ENCODE measurements at places on chromosomes 16 and 17. TPM values are rescaled to one million over a fixed set of nuclear protein-coding genes. Genes with fewer than 3 reads are reported as not detected.
A peak's percentile ranks its signal among the peaks of the same experiment; 100 is the strongest.

GRCh38 chr16:49559242-49559641 is 185.6 kb downstream of the C16orf78 start:
- DNase-seq, result no peak

GRCh38 chr16:22206842-22207714 is 1.0 kb downstream of the EEF2K start:
- DNase-seq, result no peak

DNA sequence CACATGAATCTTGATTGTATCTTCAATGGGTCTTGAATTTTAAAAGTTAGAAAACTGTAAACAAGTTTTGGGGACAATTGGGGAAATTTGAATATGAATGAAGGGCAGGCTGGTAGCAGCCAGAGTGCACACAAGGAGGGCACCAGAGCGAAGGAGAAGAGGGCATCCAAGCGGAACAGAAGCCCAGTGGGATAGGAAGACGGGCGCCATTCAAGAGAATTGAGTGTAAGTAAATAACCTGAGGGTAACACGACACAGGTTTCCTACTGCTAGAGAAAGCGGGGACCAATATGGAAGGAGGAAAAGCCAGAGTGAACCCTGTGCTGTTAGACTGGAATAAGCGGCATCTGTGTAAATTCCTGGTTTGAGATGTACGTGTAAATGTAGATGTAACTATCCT is 115.1 kb upstream of the CCL2 start:
- DNase-seq, result no peak

DNA sequence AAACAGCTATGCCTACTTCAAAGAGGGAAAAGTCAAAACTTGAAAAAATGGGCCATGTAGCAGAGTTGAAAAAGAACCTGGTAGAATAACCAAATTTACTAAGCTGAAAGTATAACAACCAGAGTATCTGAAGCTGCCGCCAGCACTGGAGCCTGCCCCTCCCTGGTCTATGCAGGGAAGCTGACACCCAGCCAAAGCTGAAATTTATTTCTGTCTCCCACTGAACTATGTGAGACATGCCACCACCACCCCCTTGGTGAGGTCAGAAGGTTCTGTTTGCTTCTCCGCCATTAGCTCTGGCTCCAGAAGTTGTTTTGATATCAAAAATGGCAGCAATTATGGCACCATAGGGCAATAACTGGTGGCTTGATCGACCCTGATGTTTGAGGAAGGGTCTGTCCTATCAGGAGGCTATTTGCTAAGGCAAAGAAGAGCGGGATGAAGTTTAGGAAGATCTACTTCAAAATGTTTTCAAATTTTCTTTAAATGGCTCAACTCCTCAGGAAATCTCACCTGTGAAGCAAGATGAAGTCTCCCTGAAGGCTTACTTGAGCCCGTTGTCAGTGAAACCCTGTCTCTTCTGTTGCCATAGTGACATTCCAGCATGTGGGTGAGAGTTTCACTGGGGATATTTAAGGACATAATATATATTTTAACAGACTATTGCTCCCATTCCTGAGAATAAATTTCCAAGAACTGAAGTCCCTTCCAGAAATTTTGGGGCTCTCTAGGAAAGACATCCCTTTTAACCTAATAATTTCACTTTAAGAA is 122.0 kb downstream of the COPRS start:
- no peak for DNase-seq

- DNase-seq, result no peak
Measured at GRCh38 chr17:3959295-3959899, 4.8 kb downstream of the ATP2A3 start.

DNA sequence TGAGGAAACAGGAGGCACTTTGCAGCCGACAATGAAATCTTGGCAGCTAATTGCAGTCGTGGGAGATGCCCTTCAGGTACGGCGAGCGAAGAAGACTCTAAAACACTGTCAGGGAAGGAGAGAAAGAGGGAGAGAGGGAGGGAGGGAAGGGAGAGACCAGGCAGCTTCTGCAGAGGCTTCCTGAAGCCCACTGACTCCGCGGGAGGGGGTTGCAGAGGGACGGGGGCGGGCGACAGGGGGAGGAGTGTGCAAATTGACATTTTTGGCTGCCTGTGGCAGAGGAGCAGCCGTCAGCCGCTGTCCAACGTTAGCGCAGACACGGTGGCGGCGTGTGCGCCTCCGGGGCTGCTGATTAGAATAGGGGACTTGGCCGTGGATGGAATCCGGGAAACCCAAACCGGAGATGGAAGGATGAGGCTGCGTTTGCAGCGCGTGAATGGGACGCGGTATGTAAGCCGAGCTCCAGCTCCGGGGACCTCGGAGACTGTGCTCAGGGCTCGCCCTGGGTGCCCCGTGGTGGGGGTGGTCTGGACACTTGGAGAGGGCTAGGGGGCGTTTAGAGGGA is 849.1 kb upstream of the RBFOX1 start:
- no peak for DNase-seq

- no peak for DNase-seq
Measured at GRCh38 chr16:741986-742629, 1.3 kb upstream of the CIAO3 start.

GRCh38 chr17:31823014-31823413 is 36.0 kb downstream of the COPRS start:
- no peak for DNase-seq

DNA sequence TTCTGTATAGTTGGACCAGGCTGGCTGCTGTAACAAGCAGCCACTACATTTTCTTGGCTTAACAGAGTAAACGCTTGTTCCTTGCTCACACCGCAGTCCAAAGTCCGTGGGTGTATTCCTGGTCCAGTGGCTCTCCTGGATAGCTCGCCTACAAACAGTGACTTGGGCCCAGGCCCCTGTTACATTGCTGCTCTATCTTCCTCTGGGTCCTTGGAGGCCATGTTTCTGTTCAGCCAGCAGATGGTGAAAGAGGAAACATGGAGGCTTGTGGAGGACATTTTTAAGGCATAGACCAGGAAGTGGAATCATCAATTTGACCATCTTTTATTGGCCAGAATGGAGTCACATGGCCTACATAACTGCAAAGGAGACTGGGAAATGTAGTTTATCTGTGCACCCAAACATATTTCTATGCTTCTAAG is 55.1 kb downstream of the ATP2C2 start:
- DNase-seq, result no peak

DNA sequence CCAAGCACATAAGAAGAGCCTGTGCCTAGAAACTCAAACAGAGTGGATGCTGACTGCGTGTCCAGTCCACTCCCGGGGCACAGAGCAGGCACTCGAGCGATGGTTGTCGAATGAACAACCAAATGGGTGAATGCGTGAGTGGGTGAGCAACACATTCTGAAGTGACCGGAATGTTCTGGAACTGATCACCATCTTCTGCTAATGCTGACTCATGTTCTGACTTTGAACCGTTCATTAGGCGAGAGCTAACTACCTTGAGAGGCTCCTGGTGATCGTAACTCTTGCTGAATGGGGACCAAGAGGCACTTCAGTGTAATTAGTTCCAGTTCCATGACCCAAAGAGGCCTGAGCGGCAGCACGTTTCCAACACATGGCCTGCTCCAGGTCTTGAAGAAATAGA is 37.9 kb downstream of the IRF8 start:
- no peak for DNase-seq

DNA sequence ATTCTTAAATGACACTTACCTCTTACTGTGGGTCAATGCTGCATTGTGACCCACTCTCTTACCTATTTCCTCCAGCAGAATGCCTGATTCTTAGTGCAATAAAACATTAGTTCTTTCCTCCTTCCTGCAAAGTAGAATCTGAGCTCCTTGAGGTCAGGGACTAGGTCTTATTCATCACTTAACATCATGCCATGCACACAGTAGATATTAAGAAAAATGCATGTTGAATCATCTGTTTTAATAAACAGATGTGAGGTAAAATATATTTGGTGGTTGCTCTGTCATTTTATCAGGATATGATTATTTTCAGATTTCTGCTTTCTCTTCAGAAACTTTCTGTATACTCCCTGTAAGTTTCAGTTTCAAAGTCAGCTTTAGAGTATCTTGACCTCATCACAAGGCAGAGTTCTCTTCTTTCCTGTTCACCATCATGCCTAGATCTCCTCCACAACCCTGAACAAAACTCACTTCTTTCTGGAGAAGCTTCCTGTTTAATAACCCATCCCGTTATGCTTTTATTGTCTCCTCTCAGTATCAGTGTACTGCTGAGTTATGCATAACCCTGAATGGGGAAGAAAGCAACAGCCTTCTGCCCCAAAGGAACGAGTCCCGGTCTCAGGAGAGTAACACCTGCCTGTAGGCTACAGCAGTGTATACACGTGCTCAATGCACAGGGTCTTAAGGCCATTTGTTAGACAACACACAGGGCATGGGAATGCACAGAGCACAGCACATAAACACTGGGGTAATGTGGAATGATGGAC is 30.3 kb upstream of the SUPT4H1 start:
- no peak for DNase-seq

- no peak for DNase-seq
Measured at GRCh38 chr16:615122-615521, 15.7 kb upstream of the WFIKKN1 start.

GRCh38 chr16:17296431-17296830 is 174.3 kb downstream of the XYLT1 start:
- DNase-seq, result no peak

GRCh38 chr16:87897521-87898505 is 28.5 kb upstream of the SLC7A5 start:
- DNase-seq, result no peak

DNA sequence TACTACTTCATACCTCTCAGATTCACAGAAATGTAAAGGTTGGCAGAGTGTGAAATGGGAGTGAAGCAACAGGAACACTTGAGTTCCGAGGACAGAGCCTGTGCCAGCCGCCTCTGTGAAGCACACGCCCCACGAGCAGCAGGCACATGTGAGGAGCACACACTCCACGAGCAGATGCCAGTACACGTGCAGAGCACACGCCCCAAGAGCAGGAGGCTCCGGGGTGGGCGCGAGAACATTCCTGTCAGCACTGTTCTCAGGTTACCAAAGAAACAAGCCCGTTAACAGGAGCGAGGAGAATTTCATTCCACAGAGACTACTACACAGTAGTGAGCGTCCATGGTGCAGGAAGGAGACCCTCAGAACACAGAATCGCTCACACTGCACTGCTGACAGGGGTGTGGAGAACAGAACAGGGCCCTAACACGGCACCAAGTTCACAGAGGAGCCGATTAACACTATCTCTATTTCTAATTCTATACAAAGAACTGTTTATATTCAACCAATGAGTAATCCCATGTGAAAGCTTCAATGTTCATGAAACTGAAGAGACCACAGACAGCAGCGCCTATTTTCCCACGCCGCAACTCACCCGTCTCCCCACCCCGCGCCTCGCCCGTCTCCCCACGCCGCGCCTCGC is 40.1 kb downstream of the KLHDC4 start:
- no peak for DNase-seq

DNA sequence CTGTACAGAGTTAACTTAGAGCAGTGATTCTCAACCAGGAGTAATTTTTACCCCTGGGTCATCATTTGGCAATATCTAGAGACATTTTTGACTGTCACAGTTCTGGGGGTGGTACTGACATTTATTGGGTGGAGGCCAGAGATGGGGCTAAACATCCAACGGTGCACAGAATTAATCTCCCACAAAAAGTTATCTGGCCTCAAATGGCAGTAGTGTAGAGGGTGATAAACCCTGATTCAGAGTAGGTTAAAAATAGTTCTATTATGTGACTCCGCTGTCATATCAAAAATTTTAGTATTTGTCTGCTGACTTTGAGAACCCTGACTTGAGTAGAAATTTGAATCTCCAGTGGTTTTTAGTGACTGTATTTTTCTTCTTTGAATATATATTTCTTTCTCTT is 19.1 kb downstream of the VPS35L start:
- DNase-seq, result no peak

DNA sequence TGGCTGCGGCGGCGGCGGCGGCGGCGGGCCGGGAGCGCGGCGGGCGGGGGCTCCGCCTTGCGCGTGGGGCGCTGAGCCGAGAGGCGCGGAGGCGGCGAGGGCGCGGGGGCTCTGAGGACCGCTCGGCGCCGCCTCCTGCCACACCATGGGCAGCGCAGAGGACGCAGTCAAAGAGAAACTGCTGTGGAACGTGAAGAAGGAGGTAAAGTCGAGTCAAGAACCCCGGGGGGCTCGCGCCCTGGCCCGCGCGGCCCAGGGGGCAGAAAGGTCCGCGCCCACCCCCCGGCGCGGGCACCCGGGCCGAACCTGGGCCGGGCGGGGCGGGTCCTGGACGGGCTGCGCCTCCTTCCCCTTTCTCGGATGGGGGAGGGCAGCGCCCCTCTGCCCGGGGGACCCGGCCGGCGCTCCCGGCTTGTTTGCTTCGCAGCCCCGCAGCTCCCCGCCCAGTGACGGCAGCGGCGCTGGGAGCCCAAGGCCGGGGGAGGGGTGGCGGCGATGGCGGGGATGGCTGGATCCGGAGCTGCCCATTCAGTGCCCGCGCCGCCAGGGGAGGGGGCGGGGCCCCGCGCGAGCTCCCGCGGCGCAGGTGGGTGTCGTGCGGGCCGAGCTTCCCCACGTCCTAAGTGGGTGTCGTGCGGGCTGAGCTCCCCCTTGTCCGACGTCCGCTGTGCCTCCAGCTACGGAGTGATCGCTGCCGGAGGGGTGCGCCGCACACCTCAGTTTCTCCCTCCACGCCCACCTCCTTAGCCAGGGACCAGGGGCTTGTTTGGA is 428 bp downstream of the SGSM2 start:
- DNase-seq, result no peak

DNA sequence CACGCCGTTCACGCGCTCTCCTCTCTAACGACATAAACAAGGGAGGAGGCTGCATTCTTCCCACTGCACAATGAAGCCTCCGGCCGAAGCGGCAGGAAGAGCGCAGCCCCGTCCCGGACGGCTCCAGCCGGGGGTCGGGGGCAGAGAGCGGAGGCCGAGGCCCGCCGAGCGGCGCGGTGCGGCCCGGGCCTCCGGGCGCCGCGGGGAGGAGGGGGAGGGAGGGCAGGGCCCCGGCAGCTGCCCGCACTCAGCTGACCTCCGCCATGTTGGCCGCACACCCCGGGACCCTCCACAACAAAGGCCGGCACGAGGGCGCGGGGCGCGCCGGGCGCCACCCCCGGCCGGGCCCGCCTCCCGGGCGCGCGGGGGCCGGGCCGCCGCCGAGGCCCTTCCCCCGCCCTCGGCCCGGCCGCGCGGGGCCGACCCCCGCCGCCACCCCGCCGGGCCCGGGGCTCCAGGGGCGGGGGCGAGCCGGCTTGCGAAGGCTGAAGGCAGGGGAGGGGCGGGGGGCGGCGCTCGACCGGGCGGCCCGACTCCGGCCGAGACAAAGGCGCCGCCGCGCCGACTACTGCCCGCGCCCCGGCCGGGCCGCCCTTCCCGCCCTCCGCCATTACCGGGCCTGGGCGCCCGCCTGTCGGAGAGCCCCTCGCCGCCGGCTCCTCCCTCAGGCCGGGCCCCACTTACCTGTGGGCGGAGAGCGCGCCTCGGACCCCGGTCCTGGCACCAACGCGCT is 527 bp downstream of the SIAH1 start:
- peak; percentile 76 for DNase-seq

CCL7 gene
- not detected for total RNA-seq

MYH11 gene
- total RNA-seq, result not detected

CTF1 gene
- 2.5 TPM for total RNA-seq

GJD3 gene
- 0.43 TPM for total RNA-seq

MEIOB gene
- total RNA-seq, result not detected
